ENCODE measurements at places on chromosomes 12 and 14.

DNA sequence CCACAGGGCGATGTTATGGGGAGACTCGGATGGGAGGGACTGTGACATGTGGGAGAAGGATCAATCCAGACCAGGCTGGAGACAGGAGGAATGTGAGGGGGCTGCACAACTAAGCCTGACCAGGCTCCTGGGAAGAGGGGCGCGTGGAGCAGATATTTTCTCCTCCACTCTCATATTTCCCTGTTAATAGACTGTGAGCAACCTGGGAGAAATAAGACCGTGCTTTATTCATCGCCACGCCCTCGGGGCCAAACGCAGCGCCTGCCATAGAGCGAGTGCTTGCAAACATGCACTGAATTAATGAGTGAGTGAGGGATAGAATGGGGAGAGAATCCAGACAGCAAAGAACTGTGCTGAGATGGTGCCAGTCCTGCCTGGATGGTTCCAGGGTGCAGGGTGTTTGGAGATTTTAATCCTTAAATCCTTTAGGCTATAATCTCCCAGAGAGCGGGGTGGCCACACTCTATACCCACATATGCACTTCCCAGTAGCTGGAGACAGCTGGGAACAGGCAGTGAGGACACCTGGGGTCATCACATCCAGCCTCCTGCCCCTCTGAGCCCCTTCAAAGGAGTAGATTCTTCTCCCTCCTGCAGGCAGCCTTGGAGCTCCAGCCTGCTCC, 13.6 kb upstream of the FAIM2 start:
- no peak for DNase-seq

DNA sequence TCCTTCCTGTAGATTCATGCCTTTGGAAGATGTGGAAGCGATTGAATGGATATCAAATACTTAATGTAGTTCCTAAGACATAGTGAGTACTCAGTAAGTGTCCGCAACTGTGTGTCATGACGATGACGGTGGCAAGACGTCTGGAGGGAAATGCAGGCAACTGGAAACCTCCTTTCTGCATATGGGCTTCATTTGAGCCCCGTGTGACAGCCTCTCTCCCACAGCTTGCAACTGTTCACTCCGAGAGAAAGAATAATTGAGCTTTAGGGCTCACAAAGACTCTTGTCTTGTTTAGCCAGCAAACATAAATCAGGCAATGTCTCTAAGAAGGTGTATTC, 6.9 kb downstream of the CFAP251 start:
- peak; percentile 61 for DNase-seq

DNA sequence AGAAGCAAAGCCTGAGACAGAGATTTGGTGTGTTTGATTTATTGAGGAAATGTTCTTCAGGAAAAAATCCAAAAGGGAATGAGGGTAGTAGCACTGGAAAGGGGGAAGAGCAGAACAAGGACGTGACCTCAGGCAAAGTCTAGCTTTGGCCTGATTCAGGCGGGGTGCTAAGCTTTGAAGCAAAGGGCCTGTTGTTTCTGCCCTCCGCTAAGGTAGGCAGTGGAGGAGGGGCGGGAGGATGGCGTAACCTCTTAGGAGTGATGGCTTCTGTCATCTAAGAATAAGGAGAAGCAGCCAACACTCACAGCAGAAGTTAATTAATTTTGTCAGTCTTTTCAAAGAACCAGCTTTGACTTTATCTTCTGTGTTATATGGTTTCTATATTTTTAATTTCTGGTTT, 20.4 kb downstream of the ABHD12B start:
- DNase-seq = no peak

DNA sequence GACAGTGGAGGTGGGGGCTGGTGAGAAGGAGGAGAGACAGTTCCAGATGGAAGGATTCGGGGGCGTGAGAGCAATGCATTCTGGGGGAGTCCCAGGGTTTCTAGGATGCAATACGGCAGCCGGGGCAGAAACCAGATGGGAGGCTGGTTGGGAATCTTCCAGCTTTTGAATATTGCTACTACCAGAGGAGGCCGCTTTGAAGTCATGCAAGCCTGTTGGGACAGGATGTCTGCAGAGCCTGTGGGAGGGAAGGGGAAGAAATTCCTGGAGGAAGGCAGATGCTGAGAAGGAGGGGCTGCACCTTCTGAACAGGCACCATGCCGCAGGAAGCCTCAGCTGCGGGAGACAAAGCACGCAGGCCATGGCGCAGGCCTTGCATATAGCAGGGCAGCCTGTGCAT, 105.4 kb downstream of the APAF1 start:
- DNase-seq = no peak

DNA sequence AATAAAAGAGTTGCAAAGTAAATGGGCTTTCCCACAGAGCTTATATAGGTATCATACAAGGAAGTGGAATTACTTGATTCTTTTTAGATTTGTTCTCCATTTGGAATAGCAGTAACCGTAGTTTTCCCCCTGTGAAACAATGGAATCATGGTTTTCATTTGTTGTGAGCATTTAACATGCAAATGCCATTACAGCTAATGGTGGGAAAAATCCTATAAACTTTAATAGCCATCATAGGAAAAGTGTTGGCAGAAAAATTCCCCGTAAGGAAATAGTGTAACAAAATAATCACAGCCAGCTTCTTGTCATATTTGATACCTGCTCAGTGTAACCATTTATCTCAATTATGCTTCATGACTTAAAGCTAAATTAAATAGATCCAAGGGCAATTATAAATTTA, 95.3 kb downstream of the TPH2 start:
- DNase-seq = no peak

GRCh38 chr12:124457287-124458219, 109.9 kb downstream of the NCOR2 start:
- peak; percentile 45 for DNase-seq

DNA sequence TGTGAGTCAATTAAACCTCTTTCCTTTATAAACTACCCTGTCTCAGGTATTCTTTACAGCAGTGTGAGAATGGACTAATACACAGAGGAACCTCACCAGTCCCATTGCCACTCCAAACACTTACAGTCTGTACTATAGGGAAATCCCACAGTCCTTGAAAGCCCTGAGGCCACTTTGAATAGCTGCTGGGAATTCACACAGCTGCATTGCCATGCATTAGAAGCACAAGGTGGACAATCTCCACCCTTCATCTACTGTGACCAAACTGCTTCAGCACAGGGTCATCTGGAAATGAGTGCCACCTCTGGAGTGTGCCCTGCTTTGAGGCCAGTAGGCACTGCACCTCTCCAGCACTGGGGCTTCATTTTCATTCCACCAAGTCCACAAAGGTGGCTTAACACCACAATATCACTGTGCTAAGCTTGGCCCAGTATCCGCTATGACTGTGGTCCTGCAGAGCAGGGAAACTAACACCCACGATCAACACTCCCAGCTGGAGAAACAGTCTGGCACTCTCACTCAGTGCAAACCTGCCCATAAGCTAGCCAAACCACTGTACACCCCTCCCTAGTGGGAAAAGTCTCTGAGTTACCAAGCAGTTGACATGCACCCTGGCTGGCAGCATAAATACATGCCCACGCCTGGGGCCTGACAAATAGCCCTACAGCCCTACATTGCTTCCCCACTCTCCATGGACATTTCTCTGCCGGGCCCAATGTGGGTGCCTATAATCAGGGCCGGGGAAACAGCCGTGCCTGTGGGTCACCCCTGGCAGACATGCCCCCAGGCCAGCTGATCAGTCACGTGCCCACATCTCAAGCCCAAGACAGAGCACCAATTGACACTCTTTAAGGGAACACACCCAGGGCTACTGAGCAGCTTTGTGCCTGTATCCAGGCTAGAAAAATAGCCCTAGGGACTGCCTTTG, 294.3 kb upstream of the MGAT4C start:
- no peak for DNase-seq

GRCh38 chr12:14803830-14804160, 325 bp downstream of the C12orf60 start:
- no peak for DNase-seq

- no peak for DNase-seq
These were observed 222.1 kb downstream of the AACS start for GRCh38 chr12:125287155-125287847.

- no peak for DNase-seq
These were observed 2.6 kb downstream of the NKX2-1 start for GRCh38 chr14:36517242-36518030.

DNA sequence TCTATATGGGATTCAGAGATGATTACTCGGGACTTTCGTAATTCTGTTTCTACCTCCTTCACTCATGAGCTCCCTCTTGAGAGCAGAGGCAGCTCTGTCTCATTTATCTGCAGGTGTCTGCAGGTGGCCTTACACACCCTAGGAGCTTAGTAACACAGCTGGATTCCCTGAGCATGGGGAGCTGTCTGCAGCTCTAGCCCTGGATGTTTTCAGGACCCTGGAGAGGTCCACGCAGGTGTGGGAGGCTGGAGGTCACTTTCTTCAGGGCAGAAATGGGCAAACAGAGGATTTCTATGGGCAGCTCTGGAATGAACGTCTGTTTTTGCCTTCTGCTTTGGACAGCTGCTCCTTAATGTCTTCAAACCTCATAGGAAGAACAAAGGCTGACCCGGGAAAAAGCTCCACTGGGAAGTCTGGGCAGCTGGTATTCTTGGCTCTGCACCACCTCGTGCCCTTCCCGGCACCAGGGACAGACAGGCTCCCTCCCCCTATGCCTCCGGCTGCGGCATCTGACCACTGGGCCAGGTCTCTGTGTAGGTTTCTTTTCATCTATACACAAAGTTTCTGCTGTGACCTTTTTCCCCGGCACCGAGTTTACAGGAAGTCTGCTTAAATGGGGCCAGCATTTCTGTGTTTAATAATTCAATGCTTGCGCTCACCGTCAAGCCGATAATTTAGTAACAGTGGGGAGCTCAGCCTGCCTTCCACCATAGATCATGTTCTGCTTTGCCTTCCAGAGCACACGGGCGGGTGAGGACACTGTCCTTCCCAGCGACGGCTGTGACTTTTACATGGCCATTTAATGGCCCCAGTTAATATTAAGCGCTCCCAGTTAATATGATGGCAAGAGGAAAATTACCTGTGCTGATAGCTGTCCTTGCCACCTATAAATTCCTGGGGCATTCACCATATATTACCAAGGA, 320.2 kb upstream of the SFSWAP start:
- DNase-seq = no peak

DNA sequence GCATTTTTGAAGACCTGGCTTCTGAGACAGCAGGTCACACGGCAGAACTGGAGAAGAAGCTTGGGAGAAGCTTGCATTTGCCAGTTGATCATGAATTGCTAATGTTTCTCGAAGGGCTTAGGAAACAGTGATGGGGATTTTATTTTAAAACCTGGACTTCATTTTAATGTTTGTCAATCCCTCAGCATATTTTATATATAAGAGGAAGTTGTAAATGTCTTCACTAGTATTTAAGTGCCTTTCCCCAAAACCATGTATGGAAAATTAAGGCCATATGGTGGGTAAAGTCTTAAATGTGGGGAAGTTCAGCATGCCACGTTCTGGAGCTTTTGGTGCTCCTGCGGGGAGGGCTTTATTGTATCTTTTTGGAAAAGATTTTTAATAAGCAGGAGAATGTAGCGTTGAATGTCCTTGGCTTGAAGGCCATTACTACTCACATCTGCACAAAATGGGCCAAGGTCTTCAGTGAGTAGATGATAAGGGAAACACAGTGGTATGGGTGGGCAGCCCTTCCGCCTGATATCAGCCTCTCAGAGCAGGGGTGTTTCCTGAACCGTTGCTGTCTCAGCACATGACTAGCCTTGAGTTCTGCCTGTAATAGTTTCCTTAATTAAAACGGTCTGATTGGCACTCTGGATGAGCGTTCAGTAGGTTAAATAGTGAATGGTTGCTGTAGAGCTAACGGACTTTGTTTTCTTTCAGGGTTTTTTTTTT, 511.4 kb downstream of the PCNX1 start:
- no peak for DNase-seq

- peak; percentile 94 for DNase-seq
These were observed 3.1 kb downstream of the CCND2 start for GRCh38 chr12:4276524-4277204.

- peak; percentile 55 for DNase-seq
These were observed 201.0 kb downstream of the TMX1 start for GRCh38 chr14:51441001-51441400.

DNA sequence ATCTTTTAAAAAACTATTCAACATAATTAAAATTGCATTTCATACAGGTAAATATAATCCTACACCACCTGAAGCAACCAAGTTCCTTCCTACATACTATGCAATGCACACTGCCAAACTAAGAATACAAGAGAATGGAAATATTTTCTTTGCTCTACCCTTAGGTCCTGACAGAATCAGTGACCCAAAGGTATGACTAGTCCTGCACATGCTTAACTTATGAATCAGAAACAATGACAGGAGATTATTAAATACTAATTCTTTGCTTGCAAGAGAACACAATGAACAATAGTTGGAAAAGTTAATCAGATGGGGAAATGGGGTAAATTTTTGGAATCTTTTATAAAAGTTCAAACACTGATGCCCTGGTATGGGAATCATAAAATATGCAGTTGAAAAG, 220.1 kb downstream of the SOX5 start:
- no peak for DNase-seq

- no peak for DNase-seq
These were observed 155.8 kb upstream of the ATP2B1 start for GRCh38 chr12:89864411-89864810.

GRCh38 chr12:48446161-48446776, 26.1 kb upstream of the ANP32D start:
- DNase-seq = no peak

DNA sequence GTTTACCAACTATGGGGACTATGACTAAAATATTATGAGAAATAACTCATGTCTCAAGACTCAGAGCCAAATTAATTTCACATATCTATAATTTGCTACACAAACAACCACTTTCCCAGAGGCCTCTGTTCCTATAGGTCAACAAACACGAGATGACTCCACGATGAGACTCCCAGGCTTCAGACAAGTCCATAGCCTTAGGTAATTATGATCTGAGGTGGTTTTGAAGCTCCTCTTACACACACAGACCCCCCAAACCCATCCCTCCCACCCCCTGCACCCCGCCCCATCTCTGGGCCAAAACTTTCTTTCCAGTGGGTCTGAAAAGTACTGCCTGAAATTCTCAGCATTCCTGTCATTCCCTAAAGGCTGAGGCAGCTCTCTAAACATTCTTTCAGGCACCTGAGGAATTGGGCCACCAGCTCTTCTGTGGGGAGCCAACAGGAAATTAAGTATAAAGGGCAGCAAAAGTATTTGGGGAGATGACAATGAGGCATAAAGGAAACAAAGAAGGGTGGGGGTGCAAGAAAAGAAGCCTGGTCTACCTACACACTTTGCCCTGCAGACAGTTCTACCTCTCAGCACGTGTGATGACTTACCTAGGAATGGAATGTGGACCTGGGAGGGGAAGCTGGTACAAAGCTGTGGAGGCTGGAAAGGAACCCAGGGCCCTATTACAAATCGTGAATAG, 143.6 kb downstream of the PAWR start:
- DNase-seq = peak; percentile 92

All from cardiac fibroblast (primary cell).